ENCODE measurements at places on chromosomes 1 and 21.

- DNase-seq = no peak
Measured at GRCh38 chr21:40660461-40660860, 186.5 kb downstream of the DSCAM start.

GRCh38 chr1:145757420-145757819, 38.1 kb downstream of the CD160 start:
- DNase-seq = no peak

GRCh38 chr1:81702903-81703302, 97.8 kb upstream of the ADGRL2 start:
- DNase-seq = no peak

DNA sequence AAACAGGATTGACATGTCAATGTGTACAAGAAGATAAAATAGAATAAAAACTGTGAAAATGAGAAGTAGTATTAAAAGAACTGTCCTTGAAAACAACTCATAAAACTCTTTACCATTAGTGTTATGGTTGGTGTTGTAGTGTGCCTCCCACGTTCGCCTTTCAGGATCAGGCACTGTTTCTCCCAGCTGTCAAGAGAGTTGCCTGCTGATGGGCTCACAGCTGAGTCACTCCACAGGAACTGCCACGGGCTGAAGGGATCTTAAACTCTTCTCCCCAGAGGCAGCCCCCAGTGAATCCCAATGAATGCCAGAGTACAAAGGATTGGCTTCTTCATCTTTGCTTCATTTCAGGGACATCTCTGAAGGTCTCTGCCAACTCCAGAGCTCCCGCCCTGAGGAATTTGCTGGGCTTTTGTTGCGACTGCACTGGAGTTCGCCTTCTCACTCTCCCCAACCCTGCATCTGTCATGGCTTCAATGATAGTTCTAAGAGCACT, 119.6 kb downstream of the ADGRL2 start:
- no peak for DNase-seq

- no peak for DNase-seq
Measured at GRCh38 chr1:10936998-10937901, 75.2 kb upstream of the TARDBP start.

Measured in CD4-positive, alpha-beta T cell treated with Interleukin-2 at 100 ng/mL for 4 hours (primary cell).